ENCODE measurements at places on chromosomes 4 and X.

DNA sequence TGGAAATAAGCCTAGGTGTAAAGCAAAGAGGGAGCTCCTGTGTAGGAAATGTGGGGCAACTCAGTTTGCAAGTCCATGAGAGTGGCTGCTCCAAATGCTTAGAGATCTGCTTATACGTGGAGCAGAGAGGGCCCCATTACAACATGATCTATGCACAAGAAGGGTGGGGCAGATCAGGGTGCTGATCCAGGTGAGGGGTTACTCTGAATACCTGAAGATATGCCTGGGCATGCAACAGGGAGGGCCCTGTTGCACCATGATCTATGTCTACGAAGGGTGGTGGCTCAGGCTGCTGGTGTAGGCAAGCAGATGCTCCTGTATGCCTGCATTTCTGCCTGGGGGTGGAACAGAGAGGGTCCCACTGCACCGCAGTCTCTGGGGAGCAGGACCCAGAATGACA lies 1121.2 kb downstream of the RAPGEF2 start:
- DNase-seq, result no peak

DNA sequence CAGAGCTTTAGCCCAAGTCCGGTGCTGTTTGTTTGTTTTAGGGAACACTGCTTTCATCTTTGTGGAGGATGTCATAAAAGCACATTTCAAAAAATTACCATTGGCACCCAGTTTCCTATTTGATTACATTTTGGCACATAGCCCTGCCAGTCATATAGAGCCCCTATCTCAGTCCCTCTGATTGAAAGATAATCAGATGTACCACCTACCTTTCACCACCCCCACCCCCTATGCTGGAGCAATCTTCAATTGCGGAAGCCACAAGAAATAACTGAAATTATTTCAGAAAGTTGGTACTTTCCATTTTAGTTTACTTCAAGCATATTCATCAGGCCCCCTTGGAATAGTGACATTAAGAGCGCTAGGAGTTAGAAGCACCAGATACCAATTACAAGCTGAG lies 136.7 kb upstream of the RPL34 start:
- no peak for DNase-seq

DNA sequence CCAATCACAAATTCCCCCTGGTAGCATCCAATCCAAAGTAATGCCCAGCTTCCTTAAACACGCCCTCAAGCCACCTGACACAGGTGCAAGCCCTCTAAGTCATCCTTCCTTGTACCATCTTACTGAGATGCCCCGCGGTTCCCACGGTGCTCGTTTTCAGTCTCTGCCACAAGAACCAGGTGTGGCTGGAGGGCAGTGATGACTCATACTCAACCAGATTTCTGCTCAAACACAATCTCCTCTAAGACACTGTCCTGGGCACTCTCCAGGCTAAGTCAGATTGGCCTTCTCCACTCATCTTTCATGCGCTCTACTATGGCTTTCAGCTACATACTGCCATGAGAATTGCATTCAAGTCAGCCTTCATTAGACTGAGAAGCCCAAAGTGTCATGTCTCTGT lies 3.5 kb downstream of the SH3KBP1 start:
- no peak for DNase-seq

GRCh38 chr4:59881632-59882031 lies 1318.5 kb upstream of the ADGRL3 start:
- DNase-seq, result no peak

- DNase-seq, result peak; percentile 50
These were observed 28.2 kb upstream of the TLR2 start for GRCh38 chr4:153655928-153656327.

GRCh38 chrX:23344238-23344903 lies 9.7 kb downstream of the PTCHD1 start:
- no peak for DNase-seq

DNA sequence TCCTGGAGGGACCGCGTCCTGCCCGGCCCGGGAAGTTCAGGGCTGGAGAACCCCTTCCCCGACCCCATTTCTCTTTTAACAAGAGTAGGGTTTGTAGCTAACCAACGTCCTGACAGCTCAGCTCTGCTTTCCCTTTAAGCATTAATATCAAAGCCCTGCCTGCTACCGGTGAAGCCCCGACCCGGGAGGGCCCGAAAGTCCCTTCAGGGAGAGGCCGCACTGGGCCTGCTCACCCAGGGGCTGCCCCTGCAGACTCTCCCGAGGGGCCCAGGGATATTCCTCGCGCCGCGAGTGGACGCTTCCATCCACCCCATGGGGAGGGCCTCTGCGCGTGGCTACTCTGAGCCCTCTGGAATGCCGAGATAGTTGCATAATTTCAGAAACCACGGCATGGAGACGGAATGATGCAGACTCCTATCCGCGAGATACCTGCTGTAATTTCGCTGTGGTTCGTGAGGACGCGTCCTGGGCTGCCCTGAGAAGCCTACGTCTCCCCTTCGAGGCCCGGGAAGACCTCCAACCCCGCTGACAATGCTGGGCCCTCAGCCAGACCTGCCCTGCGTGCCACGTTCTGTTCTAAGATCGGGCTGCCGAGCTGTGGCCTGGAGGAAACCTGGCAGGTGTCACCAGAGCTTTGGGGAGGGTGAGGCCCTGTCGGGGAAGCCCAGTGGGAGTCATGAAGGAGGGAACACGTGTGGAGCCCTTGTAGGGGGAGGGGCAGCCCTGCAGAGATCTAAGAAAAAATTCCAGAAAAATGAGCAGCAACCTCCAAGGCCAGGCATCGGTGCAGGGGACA lies 999 bp upstream of the CTBP1 start:
- DNase-seq, result no peak

GRCh38 chrX:12877386-12877785 lies 10.5 kb downstream of the TLR7 start:
- no peak for DNase-seq

DNA sequence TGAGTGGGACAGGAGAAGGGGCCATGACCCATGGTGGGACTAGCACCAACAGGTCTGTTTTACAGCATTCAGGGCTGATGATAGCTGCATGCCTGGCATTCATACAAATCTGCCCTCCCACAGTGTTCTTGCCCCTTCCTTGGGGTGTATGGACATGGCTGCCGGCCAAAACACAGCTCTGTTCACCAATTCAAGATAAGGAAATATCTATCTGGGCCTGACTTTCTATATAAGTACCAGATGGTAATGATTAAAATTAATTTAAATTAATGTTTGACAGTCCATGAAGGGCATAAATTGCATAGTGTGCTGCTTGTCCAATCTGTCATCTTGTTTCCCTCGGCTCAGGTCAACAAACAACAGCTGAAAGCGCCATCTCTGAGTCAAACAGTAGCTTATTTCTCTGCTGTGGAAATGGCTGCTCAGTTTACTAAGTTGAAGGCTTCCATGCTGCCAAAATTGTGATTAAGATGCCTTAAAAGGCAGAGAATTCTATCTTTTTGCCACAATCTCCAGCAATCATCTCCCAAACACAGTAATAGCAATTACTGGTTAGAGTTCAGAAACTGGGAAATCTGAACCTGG lies 67.0 kb upstream of the TSPAN7 start:
- DNase-seq, result no peak

DNA sequence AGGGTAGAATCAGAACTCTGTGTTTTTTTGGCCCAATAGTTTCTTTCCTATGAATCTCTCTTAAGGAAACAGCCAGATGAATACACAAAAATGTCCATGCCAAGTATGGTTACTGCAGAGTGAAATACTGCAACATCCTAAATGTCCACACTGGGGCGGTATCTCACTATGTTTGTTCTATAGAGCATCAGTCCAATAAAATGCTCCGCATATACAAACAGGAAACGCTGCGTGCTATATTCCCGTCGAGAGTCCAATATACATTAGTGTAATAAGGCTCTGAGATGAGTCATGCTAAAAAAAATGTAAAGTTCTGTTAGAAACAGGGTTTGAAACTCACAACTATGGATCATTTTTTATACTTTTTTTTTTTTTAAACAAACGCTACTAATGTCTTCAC lies 72.9 kb upstream of the ENOX2 start:
- DNase-seq, result no peak

DNA sequence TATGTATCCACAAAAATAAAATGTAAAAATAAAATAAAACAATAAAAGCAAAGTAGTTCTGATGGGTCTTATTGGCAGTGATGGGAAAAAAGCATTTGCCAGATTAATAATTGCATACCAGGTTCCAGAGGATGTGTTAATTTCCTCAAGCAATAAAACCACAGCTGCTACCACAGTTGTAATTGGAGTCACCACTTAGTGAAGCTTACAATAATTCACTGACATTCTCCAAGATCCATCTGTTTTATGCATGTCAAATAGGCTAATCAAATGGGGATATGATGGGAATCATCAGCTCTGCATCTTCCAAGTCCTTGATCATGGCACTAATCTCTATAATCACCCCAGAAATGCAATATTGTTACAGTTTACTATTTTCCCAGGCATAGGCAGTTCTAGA lies 123.5 kb upstream of the EMCN start:
- DNase-seq, result no peak

- DNase-seq, result no peak
These were observed 225.0 kb downstream of the COL25A1 start for GRCh38 chr4:109077505-109077904.

DNA sequence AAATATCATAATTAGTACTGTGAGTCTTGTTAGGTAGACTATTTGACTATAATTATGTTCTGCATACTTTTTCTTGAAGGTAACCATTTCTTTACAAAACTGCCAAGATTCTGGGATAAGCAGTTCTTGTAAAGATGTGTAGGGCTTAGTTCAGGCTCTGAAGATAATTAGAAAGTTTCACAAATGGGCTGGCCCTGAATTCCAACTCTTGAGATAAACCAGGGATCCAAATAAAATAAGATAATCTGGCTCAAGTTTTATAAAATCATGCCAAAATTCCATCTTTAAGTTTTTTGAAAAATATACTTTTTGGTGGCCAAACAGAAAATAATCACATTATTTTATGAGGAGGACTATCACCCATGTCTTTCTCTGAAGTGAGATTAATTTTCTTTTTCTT lies 35.5 kb upstream of the GLRB start:
- no peak for DNase-seq

DNA sequence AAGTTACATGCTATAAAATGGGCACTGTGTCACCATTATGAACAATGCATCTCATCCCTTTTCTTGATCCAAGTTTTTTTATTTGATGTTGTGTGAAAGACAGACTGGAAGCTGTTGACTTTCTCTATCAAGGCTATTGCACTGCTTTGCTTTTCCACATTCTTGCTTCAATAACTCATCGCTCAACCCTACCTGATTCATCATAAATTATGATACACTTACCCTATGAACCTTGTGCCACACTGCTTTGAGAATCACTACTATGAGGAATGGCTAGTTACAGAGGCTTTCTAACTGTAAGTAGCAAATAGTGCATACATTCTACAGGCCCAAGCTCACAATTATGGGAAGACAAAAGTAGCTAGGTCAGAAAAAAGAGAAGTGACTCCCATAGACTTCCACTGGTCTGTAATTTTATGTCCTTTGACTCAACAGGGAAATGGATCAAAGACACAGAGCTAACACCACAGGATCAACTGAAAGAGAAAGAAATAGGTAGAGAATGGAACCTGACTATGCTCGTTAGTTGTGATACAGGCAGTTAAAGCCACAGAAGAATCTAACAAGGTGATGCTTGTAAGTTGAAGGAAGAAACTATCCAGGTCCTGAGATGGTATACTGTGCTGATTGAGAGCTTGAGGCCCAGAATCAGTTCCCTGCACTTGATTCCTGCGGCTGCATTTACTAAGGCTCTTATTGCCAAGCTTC lies 163.5 kb downstream of the PPP3CA start:
- DNase-seq, result no peak

- no peak for DNase-seq
These were observed 393 bp downstream of the SH3KBP1 start for GRCh38 chrX:19886883-19887531.

GRCh38 chr4:84967243-84967690 lies 777 bp upstream of the WDFY3 start:
- no peak for DNase-seq

- DNase-seq, result no peak
These were observed 370.6 kb upstream of the RPS6KA3 start for GRCh38 chrX:20637351-20637750.

GRCh38 chrX:51487960-51488267 lies 8.5 kb downstream of the NUDT11 start:
- no peak for DNase-seq

GRCh38 chr4:150010525-150011126 lies 67.6 kb upstream of the DCLK2 start:
- DNase-seq, result peak; percentile 5

- DNase-seq, result no peak
These were observed 68.3 kb upstream of the CNKSR2 start for GRCh38 chrX:21305799-21306336.

DNA sequence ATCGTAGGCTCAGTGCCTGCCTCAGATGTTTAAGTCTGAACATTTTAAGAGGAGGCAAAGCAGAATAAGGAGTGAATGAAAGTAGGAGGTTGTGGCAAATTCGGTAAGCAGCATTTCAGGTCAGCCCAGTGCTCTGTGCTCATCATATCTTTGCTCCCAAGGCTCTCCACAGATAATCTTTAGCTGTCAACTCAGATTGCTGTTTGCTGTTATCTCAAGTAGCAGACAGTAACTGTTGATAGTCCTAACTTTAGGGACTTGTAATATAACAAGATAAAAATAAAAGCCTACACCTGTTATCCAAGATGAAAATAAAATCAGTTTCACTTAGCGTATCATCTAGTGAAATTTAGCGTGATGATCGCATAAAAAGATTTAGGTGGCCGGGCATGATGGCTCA lies 18.6 kb upstream of the CLTRN start:
- DNase-seq, result no peak

DNA sequence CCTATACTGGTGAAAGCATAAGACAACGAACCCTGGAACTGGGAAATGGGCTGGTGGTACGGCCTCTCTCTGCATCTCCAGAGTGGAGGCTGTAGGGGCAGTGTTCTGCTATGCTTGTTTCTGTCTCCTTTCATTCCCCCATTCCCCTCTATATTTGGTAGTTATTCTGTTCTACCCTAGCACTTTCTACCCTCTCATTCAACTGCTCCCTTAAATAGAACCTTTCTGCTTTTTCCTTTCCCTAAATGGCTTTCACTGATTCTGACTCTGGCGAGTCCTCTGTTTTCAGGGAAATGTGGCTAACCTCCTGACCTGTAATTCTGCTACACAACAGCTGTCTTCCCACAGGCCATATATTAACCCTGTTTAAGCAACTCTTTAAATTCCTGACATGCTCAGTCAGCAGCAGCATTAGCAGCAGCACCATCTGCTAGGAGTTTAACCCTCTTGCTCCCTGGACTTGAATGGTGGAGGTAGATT lies 94.2 kb downstream of the CXCL13 start:
- no peak for DNase-seq

DNA sequence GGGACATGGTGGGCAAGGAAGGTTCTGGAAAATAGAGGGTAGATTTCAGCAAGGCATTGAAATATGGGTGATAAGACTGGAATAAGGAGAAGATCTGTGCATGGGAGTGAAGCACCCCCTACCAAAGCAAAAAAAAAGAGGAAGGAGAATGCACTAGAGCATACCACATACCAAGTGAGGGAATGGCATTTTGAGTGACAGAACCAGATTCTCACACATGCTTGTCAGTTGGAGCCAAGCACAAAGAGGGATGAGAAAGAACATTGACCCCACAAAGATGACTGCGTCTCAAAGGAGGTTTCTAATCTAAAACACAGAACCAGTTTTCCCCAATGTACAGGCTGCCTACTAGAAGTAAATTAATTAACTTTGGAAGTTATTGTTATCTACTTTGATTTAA lies 140.3 kb upstream of the SMAD1 start:
- no peak for DNase-seq

All from thoracic aorta (tissue), 2 donors.